ENCODE measurements at places on chromosomes 4 and X.

DNA sequence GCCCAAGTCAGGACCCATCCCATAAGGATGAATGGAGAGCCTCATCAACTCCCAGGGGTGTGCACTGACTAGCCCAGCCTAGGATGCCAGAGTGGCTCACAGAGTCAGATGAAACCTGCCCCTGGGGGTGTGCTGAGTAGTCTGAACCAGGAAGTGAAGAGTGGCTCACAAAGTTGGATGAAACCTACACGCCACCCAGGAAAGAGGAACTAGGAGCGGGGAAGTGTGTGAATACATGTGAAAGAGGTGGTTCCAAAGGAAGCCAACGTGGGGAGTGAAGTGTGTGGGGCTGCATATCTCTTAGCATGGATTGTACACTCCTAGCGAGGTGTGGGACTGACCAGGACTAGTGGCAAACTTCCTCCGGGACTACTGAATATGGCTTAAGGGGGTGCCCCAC is 902.1 kb upstream of the NDST4 start:
- DNase-seq, result no peak

DNA sequence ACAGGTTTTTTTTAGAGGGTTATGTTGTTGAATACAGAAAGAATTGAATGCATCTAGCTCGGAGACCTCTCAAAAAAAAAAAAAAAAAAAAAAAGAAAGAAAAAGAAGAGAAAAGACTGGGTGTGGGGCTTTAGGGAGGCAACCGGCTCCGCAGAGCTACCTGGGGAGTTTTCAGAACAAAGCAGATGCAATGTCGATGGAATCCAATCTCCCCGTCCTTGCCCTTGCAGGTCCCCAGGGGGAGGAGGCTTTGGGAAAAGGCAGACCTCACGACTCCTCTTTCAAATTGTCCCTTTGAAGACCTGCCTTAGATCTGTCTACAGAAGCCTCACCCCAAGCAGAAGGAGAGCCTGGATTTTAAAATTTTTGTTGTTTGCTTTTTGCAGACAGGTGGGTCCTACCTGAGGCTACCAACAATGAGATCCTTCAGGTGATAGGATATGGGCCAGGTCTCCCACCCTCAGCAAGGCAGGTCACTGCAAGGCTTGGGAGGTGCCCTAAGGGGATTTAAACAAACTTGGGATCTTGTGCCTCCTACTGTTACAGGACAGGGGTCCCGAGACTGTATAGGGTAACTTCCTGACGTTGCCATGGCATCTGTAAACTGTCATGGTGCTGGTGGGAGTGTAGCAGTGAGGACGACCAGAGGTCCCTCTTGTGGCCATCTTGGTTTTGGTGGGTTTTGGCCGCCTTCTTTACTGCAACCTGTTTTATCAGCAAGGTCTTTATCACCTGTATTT is 75.2 kb upstream of the PRKX start:
- no peak for DNase-seq

GRCh38 chr4:77922158-77923094 is 59.8 kb downstream of the MRPL1 start:
- DNase-seq, result no peak

DNA sequence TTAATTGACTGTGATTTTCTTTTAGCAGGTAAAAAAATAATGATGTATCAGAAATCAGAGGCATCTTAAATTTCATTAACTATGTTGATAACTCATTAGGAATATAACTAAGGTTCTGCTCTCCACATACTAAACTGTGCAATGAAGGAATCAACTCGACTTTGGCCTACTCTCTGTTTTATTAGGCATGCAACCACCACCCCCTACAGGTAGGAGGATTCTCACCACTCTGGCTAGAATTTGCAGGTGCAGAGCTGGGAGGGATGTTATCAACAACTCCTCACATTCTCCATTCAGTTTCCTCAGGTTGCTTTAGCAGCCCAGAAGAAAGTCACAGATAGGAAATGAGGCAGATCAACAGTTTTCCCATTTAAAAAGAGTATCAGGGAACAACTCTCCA is 160.1 kb downstream of the COX18 start:
- no peak for DNase-seq

- DNase-seq, result no peak
Measured at GRCh38 chr4:25000639-25001038, 30.1 kb downstream of the LGI2 start.

- DNase-seq, result no peak
Measured at GRCh38 chr4:1763070-1763549, 30.0 kb upstream of the FGFR3 start.

DNA sequence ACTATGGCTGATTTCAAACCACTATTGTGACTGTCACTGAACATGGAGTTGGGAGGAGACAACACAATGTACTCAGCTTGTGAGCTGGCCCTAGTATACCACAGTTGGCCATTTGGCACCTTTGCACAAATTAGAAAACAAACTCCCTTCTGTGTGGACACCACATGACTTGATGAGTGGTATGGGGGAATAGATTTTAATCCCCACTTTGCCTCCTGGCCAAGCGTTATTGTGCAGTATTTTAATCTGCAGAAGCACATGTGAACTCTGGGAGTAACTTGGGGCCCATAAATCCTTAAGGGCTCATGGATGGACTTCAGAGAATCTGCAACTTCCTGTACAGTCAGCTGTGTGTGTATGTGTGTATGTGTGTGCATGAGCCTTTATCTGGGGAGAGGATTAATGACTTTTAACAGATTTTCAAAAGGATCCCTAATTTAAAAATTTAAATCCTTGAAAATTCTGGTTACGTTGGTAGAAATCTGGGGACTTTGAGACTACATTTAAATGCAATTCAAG is 105.0 kb upstream of the PAQR3 start:
- DNase-seq, result no peak

DNA sequence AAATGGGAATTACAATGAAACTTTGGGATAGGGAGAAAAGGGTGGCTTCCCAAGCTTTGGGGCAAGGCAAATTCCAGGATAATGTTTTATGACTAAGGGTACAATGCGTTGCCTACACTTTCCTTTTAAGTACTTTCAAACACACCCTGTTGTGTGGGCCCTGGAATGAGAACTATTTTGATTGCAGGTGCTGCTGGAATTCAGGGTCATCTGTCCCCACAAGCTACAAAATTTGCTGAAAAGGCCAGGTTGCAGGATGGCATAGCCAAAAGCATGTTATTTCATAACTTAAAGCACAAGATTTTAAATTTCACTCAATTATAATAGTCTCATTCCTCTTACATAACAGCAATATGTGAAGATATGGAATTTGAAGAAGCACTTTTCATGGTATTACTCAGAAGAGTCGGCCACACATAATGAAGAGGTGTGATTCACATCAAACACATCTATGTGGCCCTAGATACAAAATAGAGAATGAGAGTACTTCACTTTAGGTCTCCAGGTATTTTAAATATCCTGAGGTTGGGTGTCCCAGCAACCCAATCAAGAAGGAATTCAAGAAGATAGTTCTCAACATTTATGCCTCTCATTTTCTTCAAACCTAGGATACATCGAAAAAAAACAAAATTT is 89.3 kb downstream of the APBB2 start:
- DNase-seq, result no peak

DNA sequence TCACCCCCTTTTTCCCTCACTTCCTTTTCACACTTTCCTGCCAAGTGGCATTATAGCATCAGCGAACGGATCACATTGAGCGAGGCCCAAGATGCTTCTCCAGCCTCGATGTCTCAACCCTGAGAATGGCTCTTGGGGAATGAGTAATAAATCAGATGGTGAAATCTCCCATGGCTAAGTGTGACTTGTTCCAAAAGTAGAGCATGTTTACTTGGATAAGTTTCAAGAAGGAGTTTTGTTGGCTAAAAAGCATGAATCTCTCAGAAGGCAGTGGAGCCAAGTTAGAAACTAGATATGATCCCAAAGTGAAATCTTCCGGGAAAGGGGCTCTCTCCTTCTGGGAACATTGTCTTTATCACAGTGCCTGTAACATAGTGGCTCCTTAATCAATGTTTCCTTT is 316.3 kb downstream of the CAMK2D start:
- DNase-seq, result no peak

DNA sequence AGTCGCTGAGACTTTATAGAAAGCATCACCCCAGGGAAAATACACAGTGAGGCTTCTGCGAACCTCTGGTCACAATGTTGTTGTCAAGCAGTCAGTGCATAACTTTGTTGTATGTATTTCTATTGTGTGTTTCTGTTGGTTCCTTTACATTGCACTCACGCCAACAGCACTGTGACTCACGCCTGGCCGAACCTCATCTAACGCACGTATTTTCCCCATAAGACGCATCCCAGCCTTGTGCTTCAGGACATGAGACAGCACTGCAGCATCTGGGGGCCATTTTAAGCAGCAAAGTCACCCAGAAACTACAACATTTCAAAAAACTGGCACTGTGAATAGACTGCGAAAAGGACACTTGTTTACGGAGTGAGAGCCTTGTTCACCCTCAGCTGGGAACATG is 30.6 kb downstream of the TBL1X start:
- DNase-seq, result no peak

- no peak for DNase-seq
Measured at GRCh38 chr4:166198516-166199310, 325.7 kb downstream of the TLL1 start.

- DNase-seq, result no peak
Measured at GRCh38 chr4:139965789-139966188, 188.2 kb downstream of the MAML3 start.

DNA sequence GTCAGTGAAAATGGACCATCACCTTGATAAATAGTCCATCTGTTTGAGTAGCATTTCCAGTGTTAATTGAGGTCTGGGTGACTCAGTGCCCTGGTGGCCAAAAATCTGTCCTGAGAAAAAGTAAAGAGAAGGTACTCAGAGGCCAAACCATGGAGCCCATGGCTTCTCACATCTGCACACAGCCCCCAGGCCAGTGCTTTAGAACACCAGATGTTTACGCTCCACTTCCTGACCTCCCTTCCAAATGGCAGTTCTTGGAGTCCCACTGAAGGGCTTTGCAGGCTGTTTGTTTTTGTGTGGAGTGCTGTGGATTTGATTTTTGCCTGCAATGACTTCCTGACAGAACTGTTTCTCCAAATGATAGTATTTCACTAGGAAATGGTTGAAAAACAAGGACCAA is 60.2 kb upstream of the GPC4 start:
- no peak for DNase-seq

- DNase-seq, result no peak
Measured at GRCh38 chr4:139956507-139957017, 197.4 kb downstream of the MAML3 start.

DNA sequence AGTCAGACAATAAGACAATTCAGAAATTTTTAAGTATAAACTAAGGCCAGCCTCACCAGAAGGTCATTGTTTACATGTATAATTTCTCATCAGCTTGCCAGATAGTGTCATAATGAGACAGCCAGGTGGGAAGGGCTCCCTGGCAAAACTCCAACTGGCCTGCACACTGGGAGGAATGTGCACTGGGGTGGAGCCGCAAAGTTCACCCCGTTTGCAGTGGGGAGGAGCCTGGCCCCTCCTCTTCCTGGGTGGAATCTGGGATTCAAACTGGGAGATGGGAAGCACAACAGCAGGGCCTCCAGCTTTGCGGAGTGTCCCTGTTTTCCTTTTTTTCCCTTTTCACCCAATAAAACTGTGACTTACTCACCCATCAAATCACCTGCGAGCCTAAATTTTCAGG is 329.9 kb downstream of the SMARCA1 start:
- no peak for DNase-seq
